ENCODE measurements at places on chromosomes 1 and 21.

GRCh38 chr21:17576080-17576835, 36.4 kb downstream of the BTG3 start:
- no peak for DNase-seq

DNA sequence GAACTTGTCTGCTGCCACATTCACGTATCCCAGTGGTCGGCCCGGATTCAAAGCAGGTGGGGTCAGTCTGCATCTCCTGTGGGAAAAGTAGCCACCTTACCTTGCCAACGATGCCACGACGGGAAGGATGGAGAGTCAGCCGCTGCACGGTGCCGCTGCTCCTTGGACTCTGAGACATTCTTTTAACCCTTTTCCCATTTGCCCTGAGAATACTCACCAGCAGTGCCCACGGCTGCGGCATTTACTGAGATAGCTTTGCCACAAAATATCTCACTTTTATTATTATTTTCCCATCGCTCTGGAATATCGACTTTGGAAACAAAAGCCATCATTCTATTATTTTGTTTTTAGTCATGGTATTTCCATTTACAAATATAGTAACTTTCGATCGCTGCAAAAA, 15.3 kb upstream of the TTC34 start:
- no peak for DNase-seq

- no peak for DNase-seq
Measured at GRCh38 chr1:67522001-67522441, 91.8 kb upstream of the SERBP1 start.

DNA sequence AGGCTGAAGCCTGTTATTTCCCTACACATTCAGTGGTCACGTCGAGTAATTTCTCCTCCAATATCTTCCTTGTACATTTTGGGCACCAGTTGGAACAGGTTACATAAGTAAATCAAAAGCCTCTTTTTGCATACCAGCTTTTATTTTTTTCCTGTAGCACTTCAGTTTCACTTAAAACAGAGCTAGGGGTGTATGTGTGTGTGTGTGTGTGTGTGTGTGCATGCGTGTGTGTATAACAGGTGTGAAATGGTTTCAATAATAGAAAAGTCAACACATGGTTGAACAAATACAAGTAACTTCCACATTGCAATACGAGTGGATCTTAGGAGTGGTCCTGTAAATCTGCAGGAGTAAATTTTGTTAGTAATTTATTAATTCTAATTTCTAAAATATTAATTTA, 3.0 kb upstream of the MAN1A2 start:
- DNase-seq, result no peak

GRCh38 chr1:193406901-193407300, 220.5 kb upstream of the B3GALT2 start:
- DNase-seq, result no peak

GRCh38 chr21:34815831-34816705, 147.3 kb downstream of the CLIC6 start:
- no peak for DNase-seq

DNA sequence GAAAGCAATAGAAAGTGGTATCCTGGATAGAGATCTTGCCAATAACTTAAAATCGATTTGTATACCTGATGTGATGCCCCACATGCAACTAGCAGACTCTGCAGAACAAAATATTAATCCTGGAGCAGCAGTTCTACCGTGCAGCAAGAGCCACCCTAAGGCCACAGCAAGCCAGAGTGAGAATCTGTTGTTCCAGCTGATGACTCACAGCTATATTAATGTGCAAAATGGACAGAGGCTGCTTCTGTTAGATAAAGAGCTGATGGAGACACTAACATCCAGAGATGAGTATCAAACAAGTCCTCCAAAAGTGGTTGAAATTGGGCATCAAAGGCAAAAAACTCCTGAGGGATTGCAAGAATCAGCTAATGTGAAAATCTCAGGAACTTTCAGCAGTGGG, 127.8 kb downstream of the MACF1 start:
- DNase-seq, result no peak

- DNase-seq, result peak; percentile 67
Measured at GRCh38 chr1:235866205-235866912, at the start of gene LYST. Gene LYST (minus strand): TSS chr1:235866906. CDS start chr1:235830417, 36,489 bp downstream.

DNA sequence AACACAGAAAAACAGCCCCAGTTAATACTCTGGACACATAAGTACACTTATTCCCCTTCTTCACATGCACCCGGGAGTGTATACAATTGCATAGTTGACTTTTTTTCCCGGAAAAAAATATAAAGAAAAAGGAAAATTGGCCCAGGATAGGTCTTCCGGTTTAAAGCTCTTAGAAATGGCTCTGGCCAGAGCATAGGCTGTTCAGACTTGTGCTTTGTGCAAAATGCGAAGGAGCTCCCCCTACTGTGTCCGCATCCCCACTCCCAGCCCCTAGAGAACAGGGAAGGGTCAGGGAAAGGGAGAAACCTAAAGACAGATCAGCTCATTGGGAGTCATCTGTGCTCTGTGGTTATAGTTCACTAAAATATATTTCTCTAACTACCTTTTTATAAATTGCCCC, 5.5 kb upstream of the MTMR11 start:
- DNase-seq, result no peak

Data from activated naive CD8-positive, alpha-beta T cell treated with anti-CD3 and anti-CD28 coated beads, Interleukin-2, amount 50 U/mL, for 24 hours (primary cell).